Hematopoietic multipotent progenitor cell treated with erythropoietin and hydrocortisone succinate and interleukin-3 and kit ligand, for 8 days (in vitro differentiated cells): ENCODE measurements at places on chromosomes 5 and 9.

DNA sequence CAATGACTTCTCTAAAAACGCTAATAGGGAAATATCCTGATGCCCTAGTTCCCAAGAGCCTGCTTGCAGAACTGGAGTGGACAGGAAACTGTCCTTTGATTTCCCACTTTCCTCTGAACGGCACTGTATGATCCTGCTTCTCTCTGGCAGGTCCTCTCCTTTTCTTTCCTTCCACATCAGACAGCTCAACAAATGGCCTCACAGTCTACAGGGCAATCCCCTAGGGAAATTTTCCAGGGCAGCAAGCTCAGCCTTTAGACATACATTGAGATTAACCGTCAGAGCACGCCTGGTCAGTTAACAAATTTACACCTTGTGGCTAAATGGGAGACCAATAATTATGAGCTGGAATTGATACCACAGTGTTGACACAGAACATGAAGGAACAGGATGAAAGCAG lies 164.9 kb downstream of the SLC24A2 start:
- DNase-seq: no peak

GRCh38 chr5:138382347-138382746 lies 29.9 kb downstream of the KDM3B start:
- DNase-seq: no peak

- DNase-seq: no peak
Observed at GRCh38 chr9:84061613-84062193, 81.1 kb downstream of the RMI1 start.

DNA sequence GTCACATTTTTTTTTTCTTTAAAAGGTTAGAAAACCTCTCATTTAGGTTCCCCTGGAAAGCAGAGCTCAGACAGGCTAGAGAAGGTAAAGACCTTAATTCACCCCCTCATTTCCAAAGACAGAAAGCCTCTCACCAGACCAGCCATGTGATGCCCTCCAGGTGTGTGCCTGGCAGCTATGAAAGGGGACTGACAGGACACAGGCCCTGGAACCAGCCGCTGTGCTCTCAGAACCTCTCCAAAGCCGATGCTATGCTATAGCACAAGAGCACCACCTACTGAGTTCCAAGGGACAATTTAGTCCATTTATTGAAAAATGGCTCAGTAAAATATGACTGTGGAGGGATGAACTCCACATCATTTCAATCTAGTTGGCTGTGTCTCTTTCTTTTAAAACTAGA lies 48.8 kb downstream of the FANCC start:
- DNase-seq: peak; percentile 29

GRCh38 chr5:96717874-96718273 lies 55.7 kb downstream of the CAST start:
- DNase-seq: no peak

- no peak for DNase-seq
Observed at GRCh38 chr9:126125177-126125576, 201.5 kb upstream of the MVB12B start.

DNA sequence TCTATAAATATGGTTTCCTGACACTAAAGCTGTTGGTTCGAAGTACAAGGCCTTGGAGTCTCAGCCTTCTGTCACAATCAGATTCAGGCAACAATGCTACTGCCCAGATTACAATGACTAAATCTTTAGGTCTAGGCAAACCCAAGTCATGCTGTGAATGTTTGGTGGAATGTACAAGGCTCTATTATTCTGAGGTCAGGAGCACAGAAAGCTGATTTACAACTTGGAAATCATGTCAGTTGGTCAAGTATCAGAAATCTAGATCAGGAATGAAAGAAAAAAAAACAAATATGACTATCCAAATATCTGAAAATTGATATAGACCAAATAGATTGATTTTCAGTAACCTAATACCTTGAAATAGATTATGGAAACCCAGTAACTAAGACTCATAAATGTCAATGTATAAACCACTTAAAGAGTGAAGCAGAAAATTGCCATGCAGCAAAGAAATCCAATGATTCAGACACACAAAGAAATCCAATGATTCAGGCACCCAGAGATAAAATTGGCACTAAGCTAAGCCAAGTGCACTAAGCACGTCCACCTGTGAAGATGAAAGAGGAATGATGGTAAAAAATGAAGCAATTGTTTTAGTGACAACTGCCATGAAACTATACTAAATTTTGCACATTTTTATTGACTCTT lies 588.0 kb upstream of the TUSC1 start:
- DNase-seq: no peak

GRCh38 chr9:134662143-134662876 lies 20.7 kb downstream of the COL5A1 start:
- DNase-seq: no peak

GRCh38 chr5:102286476-102286875 lies 9.6 kb downstream of the SLCO4C1 start:
- no peak for DNase-seq

DNA sequence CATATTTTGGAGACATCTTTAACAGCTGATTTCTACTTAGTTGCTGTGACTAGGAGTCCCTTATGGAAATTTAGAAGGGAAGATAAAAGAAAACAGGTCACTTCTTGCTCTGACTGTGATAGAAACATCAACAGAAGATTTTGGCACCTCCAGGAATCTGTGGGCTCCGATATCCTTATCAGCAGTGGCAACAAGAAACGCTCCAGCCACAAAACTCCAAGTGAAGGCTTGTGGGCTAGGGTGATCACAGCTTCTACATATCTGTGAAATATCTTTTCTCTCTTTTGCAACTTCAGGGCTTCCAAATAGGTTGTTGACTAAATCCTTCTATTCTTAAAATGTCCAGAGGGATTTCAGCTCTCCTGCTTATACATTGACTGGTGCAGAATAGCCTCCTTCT lies 1625.5 kb upstream of the CDH6 start:
- DNase-seq: peak; percentile 94

- no peak for DNase-seq
Observed at GRCh38 chr9:95750725-95751519, 124.6 kb upstream of the ERCC6L2 start.

DNA sequence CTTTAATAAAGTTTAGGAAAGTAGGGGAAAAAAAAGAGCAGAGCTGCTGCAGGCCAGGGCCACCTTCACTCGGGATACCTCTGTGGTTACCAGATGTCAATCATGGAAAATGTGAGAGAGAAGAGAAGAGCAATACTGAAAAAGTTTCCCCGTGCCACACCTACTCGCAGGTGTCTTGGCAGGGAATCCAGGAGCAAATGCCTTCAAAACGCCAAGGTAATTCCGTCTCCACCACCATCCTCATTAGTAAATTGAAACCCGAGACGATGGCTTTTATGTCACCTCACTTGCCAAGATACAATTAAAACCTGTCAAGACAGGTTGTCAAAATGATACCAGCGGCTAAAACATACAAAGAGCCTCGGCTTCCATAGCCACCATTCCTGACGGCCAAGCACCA lies 49.7 kb downstream of the FAM81B start:
- no peak for DNase-seq

DNA sequence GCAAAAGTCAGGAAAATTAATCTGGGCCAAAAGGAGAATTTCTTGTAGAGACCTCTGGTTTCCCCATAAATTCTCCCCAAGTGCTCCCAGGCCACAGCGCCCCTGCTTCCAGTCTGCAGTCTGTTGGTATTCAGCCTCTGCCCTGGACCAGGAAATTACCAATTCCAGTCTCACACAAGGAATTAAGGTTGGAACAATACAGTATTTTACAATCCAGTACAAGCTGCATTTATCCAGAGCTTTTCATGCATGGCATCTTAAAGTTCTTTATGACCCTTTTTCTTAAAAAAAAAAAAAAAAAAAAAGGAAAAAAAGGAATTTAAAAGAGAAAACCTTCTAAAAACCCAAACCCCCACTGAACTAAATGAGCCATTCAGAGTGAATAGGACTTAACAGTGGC lies 139.6 kb upstream of the RANBP3L start:
- DNase-seq: no peak

GRCh38 chr5:62708481-62709325 lies 130.1 kb downstream of the LRRC70 start:
- DNase-seq: no peak

DNA sequence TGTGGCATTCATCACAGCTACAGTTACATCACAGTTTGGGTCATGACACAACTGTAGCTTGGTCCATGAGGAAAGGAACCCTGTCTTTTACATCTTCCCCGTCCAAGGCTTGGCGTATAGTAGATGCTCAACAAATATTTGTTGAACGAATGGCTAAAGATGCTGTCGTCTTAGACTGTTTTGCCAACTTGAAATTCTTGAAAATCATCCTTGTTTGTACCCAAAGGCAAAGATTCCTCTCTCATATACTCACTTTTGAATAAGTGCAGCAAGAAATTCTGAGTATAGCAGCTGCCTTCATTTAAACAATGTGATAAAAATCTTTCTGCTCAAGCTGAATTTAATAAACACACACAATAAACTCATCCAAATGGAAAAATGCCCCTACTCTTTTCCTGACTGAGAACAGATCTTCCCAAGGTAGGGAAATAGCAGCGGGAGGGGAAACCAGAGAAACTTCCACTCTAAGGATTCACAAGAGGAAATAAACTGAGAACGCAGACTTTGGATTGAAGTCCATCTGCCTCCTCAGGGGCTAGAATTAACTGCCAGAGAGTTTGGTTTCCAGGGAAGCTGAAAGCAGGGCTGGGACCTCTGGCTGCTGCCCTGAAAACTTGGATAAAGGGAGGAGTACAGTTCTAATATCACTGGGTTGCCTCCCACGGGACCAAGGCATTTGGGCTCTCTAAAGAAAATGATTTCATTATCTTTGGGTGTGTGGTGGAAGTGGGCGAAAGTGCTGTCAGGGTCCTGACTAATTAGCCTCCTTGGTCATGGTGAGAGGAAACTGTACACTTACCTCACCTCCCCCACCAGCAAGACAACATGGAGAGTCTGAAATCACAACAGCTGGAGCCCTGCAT lies 99.1 kb downstream of the DPYSL3 start:
- DNase-seq: no peak

DNA sequence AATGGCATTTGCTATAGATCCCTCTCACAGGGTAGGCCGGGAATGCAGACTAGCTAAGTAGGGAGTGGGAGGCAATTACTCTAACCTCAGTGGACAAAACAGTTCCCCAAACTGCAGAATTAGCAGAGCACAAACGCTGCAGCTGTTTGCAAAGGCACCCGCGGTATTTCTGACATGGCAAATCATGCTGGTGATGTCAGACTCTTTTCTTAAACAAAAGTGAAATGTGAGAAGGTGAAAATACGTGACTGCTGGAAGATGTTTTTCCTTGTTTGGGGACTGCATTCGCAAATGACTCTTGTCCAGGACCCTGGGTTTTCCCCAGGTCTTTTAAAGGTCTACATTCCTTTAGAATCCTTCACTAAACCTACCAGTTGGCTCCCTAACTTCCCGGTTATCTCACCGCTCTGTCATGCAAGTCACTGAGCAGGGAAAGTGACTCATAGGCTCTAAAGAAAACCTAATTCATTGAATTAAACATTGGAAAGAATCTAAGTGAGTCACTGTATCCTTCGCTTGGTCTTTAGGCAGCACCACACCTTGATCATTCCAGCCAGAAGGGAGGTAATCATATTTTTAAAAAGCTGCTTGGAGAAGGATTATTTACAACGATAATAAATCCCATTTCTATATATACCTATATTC lies 91.5 kb upstream of the DNAH5 start:
- DNase-seq: no peak

DNA sequence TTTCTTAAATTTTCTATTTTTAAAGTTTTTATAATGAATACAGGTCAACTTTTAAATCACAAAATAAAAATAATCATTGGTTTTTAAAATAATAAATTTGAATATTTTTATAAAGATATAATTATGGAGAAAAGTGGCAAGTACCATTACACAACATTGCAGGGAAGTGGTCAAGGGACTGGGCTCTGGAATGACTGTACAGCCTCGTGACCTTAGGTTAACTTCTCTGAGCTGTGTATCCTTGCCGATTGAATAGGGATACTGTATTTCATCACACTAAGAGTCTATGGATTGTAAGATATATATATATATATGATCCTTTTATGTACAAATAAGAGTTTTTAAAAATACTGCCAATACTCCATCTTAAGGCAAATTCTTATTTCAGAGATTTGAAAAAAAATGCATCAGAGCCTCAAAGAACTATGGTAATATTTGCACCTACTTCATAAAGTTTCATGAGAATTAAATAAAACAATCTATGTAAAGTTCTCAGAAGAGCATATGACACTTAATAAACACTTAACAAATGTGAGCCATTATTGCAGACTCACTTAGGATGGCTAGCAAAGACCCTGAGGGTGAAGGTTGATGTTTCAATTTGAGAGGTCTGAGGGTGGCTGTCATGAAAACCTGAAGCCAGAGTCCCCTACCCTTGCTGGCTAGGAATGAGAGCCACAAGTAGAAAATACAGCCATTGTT lies 136.5 kb downstream of the CCDC192 start:
- no peak for DNase-seq

DNA sequence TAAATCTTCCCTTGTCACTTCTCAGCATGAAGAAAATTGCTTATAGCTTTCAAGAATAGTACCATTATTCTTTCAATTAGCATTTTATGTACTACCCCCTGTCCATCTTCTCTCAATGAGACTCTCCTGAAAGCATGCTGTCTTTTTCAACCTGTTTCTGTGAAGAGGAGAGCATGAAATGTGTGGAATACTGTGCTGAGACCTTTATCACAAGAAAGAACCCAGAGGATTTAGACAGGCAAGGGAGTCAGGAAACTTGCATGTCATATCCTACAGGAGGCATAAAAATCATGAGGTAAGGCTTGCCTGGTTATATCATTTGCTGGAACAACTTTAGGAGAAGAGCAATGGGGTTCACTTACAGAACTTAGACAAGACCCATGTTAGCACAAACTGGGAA lies 56.7 kb upstream of the LPAR1 start:
- no peak for DNase-seq

GRCh38 chr9:16328349-16328748 lies 542.1 kb downstream of the BNC2 start:
- DNase-seq: no peak
